Renal cortex interstitium (tissue), 15 donors: ENCODE measurements at places on chromosomes 12 and 14.

DNA sequence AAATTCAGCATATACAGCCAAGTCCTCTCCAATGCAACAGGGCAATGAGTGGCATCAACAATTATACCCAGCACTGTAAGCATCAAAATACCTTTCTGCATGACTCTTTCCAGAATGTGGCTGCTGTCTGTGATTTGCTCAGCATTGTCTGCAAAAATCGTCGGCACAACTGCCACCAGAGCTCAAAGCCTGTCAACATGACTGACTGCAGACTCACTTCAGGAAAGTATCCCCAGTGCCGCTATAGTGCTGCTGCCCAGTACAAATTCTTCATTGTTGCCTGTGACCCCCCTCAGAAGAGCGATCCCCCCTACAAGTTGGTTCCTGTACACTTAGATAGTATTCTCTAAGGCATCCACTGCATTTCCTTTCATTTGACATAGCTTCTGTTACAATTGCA lies 735 bp downstream of the RNASE6 start:
- no peak for DNase-seq

DNA sequence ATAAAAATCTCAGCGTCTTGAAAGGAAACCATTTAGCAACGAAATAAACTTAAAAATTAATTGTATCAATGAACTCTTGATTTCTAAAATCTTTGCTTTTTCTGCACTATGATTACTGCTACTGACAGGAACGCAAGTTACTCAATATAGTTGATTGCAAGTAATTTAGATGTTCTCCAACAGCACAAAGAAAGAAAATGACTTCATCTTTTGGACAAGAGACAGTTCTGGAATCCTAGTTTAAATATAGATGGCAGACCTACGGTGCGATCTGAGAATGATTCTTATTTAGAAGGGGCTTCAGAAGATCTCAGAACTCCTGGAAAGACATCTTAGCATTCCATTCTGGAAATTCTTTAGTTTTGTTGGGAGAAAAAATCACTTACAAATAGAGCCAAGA lies 1.4 kb upstream of the SUDS3 start:
- no peak for DNase-seq

DNA sequence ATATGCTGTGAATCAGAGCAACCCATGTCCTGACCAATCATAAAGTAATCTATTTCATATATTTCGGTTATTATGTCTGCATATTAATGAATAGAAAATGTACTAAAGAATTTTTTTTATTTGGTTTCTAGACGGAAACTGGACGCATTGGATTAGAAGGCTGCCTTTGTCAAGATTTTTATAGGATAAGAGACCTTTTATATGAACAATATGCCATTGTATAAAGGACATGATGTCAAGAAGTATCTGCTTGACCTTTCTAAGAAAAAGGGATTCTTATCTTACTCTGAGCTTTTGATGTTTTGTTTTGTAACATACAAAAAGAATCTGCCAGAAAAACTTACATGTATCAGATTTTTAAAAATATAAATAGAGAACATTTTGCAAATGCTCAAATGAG lies 39.8 kb downstream of the CPSF2 start:
- no peak for DNase-seq

- DNase-seq: no peak
Observed at GRCh38 chr14:79597566-79597965, 613.7 kb downstream of the DIO2 start.
